ENCODE measurements at places on chromosomes 5 and 9.

- DNase-seq: peak; percentile 42
These were observed 268.2 kb downstream of the MAST4 start for GRCh38 chr5:66864240-66864884.

DNA sequence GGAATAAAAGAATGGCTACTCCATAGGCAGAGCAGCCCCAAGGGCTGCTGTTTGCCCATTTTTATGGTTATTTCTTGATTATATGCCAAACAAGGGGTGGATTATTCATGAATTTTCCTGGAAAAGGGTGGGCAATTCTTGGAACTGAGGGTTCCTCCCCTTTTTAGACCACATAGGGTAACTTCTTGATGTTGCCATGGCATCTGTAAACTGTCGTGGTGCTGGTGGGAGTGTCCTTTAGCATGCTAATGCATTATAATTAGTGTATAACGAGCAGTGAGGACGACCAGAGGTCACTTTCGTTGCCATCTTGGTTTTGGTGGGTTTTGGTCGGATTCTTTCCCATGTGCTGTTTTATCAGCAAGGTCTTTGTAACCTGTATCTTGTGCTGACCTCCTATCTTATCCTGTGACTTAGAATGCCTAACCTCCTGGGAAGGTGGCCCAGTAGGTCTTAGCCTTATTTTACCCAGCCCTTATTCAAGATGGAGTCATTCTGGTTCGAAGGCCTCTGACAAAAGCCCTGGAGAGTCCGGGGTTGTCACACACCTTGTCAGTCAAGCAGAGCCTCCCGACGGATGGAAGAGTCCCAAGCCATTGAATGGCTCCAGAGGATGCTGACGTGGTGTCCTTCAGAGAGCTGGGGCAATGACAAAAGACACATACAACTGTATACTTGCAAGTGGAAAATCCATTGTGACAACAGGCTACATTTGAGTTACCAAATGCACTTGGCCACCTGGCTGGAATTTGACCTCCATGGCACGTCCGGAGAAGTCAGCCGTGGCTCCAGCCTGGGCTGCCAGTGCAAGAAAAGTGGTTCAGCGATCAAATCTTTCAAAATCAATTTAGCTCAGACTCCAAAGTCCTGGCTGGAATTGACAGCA, 67.1 kb upstream of the CLINT1 start:
- no peak for DNase-seq

DNA sequence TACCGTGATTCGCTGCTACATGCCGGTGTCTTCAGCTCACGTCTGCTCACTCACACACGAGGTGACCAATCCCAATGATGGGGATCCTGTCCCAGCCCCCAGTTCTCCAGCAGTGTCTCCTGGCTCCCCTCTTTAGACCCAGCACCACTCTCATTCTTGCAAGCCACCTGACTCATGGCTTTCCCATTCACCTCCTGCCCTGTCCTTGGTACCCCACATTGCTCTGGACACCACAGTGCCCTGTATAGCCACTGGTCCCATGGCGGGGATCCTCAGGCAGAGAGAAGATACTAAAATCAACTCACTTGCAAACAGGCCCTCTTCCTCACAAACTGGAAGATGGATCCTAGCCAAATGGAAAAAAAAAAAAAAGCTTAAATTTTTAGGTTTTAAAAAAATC, 81.0 kb downstream of the SLIT3 start:
- no peak for DNase-seq

GRCh38 chr9:36961051-36961450, 73.0 kb downstream of the PAX5 start:
- DNase-seq: no peak

DNA sequence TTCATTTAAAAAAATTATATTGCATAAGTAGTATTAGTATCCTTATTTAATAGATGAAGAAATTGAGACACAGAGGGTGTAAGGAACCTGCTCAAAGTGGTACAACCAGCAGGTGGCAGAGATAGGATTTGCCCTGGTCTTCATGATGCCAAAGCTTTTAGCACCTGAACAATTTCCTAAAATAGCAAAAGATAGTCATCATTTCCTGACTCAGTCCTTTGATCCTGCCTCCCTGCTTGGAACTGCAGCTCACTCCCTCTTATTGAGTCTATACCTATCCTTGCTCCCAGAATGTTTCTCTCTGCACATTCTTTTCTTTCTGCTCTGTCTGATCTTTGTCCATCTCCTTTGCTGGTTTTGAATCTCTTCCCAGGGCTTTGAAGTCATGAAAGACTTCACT, 155.8 kb downstream of the FRMD3 start:
- DNase-seq: no peak

- DNase-seq: no peak
These were observed 231.6 kb upstream of the TNC start for GRCh38 chr9:115349542-115349941.

GRCh38 chr9:124238546-124239140, 19.1 kb upstream of the NEK6 start:
- DNase-seq: no peak

- DNase-seq: no peak
These were observed 661.8 kb upstream of the RIOK2 start for GRCh38 chr5:97844797-97845196.

- no peak for DNase-seq
These were observed 278.5 kb downstream of the TAF11L14 start for GRCh38 chr5:17912794-17913193.

DNA sequence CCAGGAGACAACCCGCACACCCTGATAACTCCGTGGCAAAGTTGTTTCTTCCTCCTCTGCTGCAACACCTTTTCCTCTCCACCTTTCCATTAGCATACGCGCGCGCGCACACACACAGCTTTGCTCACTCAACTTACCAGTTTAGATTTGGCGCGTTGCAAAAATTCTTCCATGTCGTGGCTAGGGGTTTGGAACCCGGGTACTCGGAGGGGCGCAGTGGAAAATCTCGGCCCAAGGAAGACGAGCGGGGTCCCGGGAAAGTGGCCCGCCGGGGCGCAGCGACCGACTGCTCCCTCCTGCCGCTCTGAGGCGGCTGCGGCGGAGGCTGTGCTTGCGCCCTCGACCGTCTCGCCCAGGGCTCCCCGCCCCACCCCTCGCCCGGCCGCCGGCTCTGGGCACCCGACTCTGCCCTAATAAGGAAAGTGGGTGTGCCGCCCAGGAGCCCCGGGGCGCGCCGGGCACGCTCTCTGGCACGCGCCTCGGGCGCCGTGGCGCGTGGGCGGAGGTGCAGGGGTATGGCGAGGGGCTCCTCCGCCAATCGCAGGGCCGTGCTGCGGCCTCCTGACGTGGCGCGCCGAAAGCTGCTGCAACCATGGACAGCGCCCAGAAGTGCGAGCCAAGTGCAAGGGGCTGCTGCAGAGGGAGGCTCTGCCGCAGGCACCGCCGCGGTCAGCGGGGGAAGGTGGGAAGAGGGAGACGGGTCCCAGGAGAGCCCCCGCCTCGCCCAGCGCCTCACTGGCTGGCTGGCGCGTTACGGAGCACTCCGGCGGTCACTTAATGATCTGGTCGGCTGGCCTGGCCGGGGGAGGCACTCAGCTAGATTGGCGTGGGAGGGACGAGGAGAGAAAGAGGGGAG, at the start of gene PRUNE2:
Gene PRUNE2 (minus strand): TSS at position 324 of the 856 bp plus-strand sequence. CDS start 151 bp downstream, at position 173.
- DNase-seq: no peak

GRCh38 chr5:142421621-142422397, 97.0 kb upstream of the SPRY4 start:
- peak; percentile 63 for DNase-seq

DNA sequence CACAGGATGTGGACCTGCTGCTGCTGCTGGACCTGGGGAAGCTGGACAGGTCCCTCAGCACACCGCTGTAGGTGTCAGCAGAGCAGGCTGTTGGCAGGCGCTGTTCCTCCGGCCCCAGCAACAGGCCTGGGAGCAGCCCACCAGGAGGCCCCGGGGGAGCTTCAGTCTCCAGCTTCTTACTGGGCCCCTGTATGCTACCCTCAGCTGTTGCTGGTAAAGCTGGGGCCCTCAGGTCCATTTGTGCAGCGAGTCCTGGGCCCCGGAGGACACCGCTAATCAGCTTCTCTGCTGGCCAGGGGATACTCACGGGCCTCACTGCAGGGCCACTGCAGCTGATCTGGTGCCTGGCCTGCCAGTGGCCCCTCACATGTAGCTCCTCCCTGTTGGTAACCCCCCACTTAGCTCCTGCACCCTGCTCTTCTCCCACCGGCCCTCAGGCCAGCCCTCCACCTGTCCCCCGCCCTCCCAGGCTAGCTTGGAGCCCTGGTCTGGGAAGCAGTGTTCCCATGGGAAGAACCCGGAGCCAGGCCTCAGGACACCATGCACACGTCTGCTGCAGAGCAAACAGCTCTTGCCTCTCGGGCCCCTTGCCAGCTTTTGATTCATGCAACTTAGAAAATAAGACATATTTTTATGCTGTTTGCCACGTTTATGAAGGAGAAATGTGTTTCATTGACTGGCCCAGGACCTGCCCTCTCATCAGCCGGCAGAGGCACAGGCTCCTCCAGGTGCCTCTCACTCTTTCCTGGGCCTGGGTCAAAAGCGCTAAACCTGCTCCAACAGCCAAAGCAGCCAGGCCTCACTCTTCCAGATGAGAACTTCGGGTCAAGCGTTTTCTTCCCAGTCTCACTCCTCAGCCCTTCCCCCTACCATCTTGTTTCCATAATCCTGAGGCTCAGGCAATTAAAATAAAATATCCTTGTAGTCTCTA, 61.0 kb upstream of the ADAMTS2 start:
- DNase-seq: no peak

DNA sequence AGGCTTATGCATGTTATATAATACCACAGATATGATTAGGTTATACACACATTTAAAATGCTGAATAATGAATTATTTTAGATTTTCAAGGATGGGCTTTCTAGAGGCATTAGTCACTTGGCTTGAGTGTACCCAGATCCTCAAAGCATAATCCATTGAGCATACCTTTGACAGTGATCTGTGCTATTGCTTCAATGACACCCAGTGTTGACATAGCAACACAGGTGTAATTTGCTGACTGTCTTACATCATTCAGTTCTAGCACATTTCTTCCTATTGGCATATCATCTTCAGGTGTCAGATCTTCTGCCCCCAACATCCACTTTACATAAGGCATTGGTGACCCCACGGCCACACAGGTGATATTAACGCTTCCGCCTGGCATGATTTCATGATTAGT, 721.5 kb upstream of the DMAC1 start:
- DNase-seq: no peak

DNA sequence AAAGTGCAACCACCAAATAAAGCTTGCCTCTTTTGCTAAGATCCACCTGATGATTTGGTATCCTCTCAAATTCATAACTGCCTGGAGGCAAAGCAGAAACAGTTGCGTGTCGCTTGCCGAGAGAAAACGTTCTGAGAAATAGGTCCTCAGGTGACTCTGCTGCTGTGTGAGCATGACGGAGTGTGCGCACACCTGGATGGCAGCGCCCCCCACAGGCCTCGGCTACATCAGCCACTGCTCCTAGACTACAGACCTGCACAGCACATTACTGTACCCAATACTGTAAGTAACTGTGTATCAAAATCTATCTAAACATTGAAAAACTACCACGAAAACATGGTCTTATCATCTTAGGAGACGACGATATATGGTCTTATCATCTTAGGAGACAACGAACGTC, 87.4 kb downstream of the CAMSAP1 start:
- no peak for DNase-seq
